ENCODE measurements at places on chromosomes 11 and 22. TPM values are rescaled to one million over a fixed set of nuclear protein-coding genes. Genes with fewer than 3 reads are reported as not detected.

The OR2AT4 gene
- not detected for total RNA-seq

The MRGPRX4 gene
- not detected for total RNA-seq

The USP2 gene
- total RNA-seq, result 0.27 TPM

- no peak for DNase-seq
Observed at GRCh38 chr11:109644152-109644551, 222.2 kb downstream of the C11orf87 start.

- DNase-seq, result no peak
Observed at GRCh38 chr11:30605036-30605605, 19.0 kb upstream of the MPPED2 start.

DNA sequence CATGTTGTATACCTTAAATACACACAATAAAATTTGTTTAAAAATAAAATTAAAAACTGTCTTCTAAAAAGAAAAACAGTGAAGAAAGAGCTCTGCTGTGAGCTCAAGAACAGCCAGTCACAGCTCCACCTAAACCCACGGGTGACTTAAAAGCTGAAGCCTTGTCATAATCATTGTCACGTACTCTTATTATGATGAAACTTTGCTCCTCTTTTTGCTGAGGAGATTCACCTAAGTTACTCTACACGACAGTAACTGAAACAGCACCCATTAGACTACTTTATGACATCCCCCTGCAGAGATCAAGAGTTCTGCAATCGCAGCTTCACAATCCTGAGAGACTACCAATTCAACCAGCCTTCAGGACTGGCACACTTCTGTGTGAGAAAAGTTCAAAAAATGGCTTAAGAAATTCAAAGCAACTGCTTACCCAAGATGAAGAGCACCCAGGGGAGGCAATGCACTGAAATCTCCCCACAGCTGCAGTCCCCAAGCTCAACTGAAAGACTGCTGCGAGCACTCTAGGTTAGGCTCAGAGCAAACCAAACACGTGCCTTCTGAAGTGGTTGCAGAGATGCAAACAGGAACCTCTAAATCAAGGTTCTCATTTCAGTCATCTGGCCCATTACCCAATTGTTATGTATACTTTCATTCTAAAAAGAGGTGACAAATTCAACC is at the start of gene JAML:
Gene JAML, minus strand, starts transcription at position 501 of the 678 bp plus-strand sequence. CDS start 10,145 bp downstream, outside the sequence.
- DNase-seq, result no peak

- DNase-seq, result no peak
Observed at GRCh38 chr11:122659676-122660554, 4.4 kb downstream of the UBASH3B start.

- DNase-seq, result no peak
Observed at GRCh38 chr11:66150140-66150539, 80.1 kb downstream of the PACS1 start.

- DNase-seq, result no peak
Observed at GRCh38 chr11:10514202-10514601, 26.8 kb downstream of the RNF141 start.

DNA sequence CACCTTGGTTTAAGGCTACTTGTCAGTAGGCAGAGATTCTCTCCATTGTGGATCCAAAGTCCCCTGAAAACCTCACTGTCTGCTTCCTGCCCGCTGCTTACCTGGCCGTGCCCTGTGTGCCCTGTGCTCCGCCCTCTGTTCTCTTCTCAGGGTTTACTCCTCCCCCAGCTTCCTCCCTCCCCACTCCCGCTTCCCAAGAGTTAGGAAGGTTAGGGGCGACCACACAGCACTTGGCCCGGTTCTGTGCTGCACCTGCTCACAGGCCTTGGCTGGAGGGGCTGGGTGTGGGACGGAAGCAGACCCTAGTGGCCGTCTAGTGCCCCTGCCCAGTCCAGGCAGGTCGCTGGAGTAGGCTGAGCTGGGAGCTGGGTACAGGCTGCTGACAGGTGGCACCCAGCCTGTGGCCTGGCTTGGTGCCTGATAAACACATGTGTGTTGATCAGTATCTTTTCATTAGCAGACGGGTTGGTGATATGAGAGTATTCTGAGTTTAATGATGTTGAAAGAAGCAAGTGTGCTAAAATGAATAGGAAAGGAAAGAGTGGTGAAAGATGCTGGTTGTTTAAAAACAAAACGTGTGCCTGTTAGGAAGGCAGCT is 40.5 kb downstream of the GRAMD4 start:
- no peak for DNase-seq

DNA sequence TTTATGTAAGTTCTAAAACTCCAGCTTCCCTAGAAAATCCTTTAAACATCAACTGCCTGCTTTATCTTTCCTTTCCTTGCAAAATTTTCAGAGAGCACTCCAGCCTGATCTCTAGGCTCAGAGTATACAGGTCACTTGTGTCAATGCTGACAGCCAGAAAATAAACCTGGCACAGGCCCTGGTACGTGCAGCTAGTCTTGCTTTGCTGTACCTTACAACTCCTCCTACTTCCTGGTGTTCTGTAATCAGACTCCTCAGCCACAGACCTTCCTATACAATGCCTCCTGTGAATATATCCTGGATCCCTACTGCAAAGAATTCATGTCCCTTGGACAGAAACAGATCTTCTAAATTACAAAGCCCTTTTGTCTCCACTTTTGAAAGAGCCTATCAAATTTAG is 24.2 kb upstream of the TMEM123 start:
- DNase-seq, result no peak

DNA sequence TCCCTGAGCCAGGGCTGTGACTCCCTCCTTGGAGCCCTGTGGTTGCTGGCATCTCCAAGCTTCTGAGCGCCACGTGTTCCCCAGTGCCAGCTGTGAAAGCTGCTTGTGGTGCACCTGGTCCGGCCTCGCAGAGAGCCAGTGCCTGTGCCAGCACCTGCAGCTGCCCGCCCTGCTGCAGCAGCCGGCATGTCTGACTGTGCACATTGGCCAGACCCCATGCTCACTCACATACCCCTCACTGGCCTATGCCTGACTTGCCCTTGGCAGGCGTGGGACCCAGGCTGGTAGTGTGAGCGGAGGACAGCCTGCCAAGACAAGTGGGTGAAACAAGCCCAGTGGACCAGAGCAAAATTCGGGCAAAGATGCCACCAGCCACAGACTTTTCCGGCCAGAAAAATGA is 9.8 kb downstream of the MRPL48 start:
- DNase-seq, result no peak

DNA sequence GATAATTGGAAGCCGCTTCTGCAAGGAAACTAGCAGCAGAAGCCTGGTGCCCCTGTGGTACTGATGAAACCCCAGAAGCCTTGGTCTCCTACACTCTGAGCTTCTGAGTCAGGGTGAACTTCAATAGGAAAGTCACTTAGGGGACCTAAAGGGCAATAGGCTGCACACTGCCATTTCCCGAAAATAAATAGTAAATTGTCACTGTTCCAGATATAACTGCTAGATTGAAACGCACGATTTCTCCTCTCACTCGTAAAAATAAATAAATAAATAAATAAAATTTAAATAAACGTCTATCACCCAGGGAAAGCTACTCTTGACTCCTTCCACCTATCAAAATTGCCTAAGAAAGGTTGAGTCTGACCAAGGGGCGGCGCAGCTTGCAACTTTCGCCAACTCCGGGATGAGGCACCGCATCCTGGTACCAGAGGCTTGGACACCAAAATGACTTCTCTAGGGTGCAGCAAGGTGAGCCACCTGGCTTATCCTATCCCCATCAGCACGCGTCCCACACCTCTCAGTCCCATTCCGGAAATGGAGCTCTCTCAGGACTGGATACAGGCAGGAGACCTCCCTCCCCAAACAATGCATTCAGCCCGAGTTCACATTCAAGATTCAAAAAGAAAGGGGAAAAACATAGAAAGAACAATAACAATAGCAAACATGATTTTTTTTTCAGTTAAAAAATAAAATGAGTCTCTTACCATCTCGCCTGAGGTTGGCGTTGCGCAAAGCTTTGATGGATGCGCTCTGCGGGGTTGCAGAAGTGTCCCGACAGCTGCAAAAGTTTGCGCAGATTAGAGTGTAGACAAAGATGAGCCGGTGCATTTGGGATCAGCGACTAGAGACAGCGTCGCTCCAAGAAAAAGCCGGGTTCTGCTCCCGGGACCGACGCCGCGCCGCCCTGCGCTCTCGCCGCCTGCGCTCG is 583 bp downstream of the PDGFD start:
- DNase-seq, result no peak

DNA sequence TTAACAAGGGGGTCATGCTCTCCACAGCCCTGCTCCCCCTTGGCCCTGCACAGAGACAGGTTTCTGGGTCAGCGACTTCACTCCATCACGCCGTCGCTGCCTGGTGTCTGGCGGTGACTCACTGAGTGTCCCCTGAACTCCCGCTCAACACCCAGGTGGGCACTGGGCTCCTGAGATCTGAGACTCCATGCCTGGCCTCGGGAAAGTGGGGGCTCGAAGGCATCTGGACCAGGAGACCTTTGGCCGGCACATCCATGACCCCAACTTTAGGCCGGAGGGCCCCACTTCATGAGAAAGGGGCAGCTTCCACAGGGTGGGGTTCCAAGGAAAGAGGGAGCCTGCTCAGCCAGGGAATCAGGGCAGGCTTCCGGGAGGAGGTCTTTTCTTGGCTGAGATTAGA is 79.3 kb upstream of the PRR5 start:
- DNase-seq, result no peak

DNA sequence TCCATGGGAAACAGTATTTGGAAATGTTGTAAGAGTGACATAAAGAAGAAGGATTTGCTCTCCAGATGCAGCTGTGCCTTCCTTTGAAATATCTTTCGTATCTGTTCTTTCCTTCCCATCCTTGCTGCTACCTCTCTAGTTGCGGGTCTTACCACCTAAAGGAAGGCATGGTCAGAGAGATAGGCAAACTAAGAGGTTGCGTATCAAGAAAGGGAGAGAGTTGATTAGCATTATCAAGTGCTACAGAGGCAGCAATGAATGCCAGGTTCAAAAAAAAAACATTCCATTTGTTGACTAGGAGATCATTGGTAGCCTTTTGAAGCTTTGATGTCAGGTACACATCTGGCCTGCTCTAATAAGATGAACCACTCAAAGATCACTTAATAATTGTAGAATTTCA is 4.6 kb downstream of the GTPBP1 start:
- no peak for DNase-seq

DNA sequence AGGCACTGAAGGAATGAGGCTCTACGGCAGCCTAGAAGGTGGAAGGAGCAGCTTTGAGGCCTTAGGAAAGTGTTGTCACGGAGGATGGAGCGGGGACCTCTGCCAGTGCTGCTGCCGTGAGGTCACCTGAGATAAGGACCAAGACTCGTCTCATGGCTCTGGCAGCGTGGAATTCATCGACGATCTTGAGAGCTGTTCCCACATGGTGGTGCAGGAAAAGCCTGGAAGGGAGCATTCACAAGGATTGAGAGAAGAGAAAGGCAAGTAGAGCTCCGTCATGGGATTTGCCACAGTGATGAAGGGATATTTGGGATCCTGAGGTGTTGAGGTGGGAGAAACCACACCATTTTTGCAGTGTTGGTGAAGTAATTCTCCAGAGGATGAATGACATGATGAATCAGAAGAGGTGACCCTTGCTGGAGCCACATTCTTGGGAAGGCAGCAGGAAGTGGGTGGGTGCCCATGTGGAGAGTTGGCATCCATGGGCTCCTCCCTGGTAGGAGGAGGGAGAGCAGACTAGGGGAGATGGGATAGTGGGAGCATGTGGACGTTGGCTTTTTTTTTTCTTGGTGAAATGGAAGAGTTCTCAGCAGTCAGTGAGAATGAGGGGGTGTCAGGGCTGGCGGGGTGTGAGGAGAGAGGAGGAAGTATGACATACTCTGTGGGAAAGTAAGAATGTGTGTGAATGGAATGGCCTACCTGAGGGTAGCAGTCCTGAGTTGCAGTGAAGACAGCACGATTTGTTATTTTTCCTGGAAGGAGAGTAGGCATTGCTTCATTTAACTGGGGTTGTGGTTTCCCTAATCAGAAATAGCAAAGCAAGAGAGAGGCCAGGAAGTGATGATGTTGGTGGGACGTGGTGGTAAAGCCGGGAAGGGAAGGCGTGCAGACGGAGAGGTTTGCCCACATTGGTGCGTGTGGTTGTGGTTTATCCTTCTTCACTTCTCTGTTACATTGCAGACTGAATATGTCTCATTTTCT is 11.1 kb downstream of the PPP6R3 start:
- no peak for DNase-seq
